GDM1 (cell line): ENCODE measurements at places on chromosomes 5 and 9.

GRCh38 chr9:10062629-10063395 is 550.0 kb downstream of the PTPRD start:
- DNase-seq, result no peak

DNA sequence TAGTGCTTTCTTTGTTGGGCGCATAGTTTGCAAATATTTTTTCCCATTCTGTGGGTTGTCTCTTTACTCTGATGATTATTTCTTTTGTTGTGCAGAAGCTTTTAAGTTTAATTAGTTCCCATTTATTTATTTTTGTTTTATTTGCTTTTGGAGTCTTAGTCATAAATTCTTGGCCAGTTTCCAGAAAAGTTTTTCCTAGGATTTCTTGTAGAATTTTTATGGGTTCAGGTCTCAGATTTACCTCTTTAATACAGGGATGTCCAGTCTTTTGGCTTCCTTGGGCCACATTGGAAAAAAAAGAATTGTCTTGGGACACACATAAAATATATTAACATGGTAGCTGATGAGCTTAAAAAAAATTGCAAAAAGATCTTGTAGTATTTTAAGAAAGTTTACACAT is 122.0 kb downstream of the WDR70 start:
- no peak for DNase-seq

DNA sequence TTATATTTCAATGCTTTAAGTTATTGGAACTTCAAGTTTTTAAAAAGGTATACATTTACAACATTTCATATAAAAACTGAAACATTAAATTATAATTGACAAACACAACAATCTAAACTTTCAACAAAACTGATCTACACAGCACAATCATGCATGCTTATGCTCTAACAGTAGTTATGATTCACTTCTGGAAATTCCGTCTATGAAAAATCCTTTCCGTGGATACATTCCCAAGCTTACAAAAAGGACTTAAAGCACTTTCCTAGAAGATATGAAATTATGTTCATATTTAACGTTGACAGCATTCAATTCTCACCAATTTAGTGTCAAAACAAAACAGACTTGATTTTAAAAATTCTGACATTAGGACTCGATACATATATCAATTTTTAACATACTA is 3.7 kb downstream of the HNRNPH1 start:
- no peak for DNase-seq

- no peak for DNase-seq
These were observed 21.6 kb upstream of the CLPTM1L start for GRCh38 chr5:1366514-1366913.

- peak; percentile 53 for DNase-seq
These were observed at the start of gene DPP7 for GRCh38 chr9:137114613-137115393. DPP7 (minus strand) TSS chr9:137114733; CDS start chr9:137114713, 20 bp downstream.

DNA sequence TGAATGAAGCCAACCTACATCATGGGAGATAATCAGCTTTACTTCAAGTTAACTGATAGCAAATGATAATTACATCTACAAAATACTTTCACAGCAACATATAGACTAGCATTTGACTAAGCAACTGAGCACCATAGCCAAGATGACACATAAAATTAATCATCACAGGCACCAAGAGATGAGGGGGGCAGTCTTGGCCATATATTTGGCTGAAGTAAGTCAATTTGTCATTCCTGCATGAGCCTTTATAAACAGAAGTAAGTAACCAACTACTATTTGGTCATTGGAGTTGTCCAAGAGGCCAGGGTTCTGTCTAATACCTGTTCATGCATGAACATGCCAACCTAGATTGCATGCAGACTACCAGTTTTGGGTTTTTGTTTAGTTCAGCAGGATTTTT is 53.6 kb downstream of the PDCD1LG2 start:
- DNase-seq, result no peak

DNA sequence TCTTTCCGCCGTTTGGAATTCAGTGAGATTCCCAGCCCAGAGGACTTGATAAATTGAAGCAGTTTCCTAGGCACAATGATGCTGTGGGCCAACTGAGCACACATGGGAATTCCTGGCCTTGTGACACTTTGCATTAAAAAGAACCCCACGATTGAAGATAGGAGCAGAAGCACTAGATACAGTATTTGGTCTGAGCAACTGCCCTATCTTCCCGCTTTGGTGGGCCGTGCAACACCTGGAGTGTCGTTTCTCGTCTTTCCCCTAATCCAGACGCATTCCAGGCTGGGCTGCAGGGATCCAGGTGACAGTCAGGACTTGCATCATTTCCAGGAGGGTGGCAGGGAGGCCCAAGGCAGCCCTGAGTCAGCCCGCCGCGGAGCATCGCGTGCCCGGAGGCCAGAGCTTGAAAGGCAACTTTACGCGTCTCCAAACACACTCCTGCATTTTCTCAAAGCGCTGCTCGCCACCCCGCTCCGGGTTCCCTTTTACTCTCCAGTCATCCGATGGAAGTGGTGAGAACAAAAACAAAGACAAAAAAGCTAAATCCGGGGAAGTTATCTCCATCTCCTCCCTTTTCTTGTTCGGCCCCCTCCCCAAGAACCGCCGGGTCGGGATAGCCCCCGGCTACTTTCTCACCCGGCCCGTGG is 753 bp upstream of the STC2 start:
- no peak for DNase-seq

GRCh38 chr9:110028271-110028670 is 179.7 kb downstream of the C9orf152 start:
- DNase-seq, result no peak

DNA sequence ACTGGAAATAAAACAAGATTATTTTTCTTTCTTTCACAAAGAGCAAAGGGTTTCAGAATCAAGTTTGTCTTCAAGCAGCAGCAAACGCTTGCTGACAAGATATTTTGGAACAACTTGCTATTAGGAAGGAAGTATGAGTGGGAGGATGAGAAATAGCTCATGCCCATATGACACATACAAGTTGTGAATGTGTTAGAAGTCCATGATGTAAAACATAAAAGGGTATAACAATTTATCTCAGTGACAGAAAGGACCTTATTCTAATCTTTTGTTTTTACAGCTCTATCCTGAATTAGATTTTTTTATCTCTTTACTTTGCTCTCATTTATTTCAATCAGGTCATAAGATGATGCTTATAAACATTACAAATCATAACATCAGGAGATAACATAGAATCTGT is 516.6 kb upstream of the MEF2C start:
- no peak for DNase-seq

GRCh38 chr5:123425431-123425830 is 2.2 kb upstream of the CEP120 start:
- DNase-seq, result peak; percentile 45

DNA sequence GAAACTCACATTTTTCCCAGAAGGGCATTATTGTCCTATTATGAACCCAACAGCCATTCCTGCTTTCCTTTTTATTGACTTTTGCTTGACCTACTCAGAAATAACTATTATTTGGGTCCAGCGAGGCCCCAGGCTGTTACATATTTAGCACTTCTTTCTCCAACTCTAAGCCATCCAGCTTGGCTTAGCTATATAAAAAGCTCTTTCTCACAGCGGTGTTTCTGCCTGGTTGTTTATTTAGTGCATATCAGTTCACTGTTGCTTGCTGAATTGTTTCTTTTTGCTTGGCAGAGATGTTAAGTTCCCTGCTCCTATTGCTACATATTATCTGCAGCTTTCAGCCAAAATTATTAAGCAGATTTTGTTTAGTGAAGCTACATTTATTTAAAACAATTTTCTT is 1156.8 kb upstream of the SEMA6A start:
- DNase-seq, result no peak
